ENCODE measurements at places on chromosomes 3 and 15. TPM values are rescaled to one million over a fixed set of nuclear protein-coding genes. Genes with fewer than 3 reads are reported as not detected.

DPPA4 gene
- total RNA-seq = not detected

- H3K36me3 ChIP-seq = peaks cover 7% of the 10 kb centered on the region
- no peak overlapping the region for H3K4me3 ChIP-seq
- no peaks in the 10 kb centered on the region for H3K27me3 ChIP-seq
- no peak for DNase-seq
- H3K27ac ChIP-seq = no peak overlapping the region
- peaks cover 6% of the 10 kb centered on the region for H3K4me1 ChIP-seq
Observed at GRCh38 chr3:100057716-100058575, 56.4 kb downstream of the FILIP1L start.

GRCh38 chr3:109731639-109732473, 394.5 kb upstream of the DPPA4 start:
- no peak overlapping the region for H3K4me3 ChIP-seq
- no peak overlapping the region for H3K27ac ChIP-seq
- peak; percentile 72 for DNase-seq

GRCh38 chr15:90320062-90320884, 31.8 kb upstream of the ZNF774 start:
- peak overlapping the region; percentile 2 for H3K4me3 ChIP-seq
- H3K36me3 ChIP-seq = no peaks in the 10 kb centered on the region
- no peaks in the 10 kb centered on the region for H3K27me3 ChIP-seq
- DNase-seq = peak; percentile 92

GRCh38 chr3:172384836-172385235, 63.4 kb downstream of the GHSR start:
- no peak overlapping the region for H3K27ac ChIP-seq
- H3K4me1 ChIP-seq = peaks cover 6% of the 10 kb centered on the region

DNA sequence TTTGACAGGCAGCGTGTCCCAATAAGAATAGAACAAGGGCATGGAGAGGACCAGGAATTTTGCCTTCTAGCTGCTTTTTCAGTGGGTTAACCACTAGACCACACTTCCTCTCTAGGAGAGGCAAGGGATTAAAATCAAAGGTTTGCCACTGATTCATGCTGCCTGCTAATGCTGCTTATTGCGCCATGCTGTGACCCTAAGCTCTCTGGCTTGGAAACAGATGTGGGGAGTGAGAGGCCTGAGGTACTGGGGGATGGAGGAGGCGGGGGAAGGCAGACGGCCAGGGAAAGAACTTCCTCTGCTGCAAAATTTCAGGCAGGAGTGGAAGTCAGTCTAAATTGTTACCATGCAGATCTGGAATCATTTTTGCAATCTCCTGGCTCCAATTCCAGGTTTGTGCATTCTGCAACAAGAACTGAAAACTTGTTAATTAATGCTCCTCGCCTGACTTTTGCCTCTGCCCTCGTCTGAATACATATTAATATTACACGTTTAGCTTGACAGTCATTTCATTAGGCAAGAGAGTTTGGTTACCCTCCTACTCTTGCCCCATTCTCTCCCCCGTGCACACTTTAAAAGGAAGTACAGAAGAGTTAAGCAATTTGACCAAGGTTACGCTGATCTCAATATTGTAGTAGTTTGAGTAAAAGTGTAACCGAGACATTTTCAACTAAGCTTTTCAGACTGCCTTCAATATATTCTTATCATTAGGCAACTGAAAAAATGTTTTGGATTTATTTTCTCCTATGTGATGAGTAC, 121.7 kb upstream of the SPRED1 start:
- no peaks in the 10 kb centered on the region for H3K36me3 ChIP-seq
- H3K27ac ChIP-seq = peak overlapping the region; percentile 76
- H3K4me1 ChIP-seq = peaks cover 29% of the 10 kb centered on the region
- peak; percentile 98 for DNase-seq
- no peaks in the 10 kb centered on the region for H3K27me3 ChIP-seq

All from MCF 10A (cell line).